ENCODE measurements at places on chromosomes 11 and 22. TPM values are rescaled to one million over a fixed set of nuclear protein-coding genes. Genes with fewer than 3 reads are reported as not detected.
A peak's percentile ranks its signal among the peaks of the same experiment; 100 is the strongest.

DNA sequence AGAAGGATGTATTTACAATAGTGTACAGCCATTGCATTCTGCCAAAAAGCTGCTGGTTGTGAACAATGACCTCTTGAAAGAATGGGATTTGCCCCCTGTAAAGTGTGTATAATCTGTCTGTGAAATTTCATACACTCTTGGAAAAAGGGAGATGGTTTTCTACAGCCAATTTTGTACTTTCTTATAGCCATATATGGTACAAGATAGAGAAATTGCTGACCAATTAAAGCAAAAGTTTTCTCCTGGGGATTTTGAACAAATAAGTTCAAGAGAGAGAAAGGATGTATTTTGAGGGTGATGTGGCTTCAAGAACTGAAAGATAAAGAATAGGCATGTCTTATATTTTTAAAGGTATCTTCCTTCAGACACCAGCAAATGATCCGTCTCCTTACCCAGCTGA is 211.0 kb downstream of the NAV2 start:
- peaks cover 2% of the 10 kb centered on the region for H3K36me3 ChIP-seq
- peaks cover 2% of the 10 kb centered on the region for H3K4me1 ChIP-seq
- no peak overlapping the region for H3K4me3 ChIP-seq
- DNase-seq = no peak
- peaks cover 30% of the 10 kb centered on the region for H3K27me3 ChIP-seq
- no peak overlapping the region for H3K27ac ChIP-seq

GRCh38 chr22:20140107-20140445 is 8.5 kb downstream of the ZDHHC8 start:
- no peak overlapping the region for H3K27ac ChIP-seq
- peaks cover 2% of the 10 kb centered on the region for H3K36me3 ChIP-seq
- H3K4me1 ChIP-seq = peaks cover 16% of the 10 kb centered on the region
- no peaks in the 10 kb centered on the region for H3K27me3 ChIP-seq
- H3K4me3 ChIP-seq = no peak overlapping the region

- H3K36me3 ChIP-seq = no peaks in the 10 kb centered on the region
- no peaks in the 10 kb centered on the region for H3K4me1 ChIP-seq
- DNase-seq = no peak
- H3K27ac ChIP-seq = no peak overlapping the region
Measured at GRCh38 chr11:69878144-69878883, 59.1 kb upstream of the FGF3 start.

DNA sequence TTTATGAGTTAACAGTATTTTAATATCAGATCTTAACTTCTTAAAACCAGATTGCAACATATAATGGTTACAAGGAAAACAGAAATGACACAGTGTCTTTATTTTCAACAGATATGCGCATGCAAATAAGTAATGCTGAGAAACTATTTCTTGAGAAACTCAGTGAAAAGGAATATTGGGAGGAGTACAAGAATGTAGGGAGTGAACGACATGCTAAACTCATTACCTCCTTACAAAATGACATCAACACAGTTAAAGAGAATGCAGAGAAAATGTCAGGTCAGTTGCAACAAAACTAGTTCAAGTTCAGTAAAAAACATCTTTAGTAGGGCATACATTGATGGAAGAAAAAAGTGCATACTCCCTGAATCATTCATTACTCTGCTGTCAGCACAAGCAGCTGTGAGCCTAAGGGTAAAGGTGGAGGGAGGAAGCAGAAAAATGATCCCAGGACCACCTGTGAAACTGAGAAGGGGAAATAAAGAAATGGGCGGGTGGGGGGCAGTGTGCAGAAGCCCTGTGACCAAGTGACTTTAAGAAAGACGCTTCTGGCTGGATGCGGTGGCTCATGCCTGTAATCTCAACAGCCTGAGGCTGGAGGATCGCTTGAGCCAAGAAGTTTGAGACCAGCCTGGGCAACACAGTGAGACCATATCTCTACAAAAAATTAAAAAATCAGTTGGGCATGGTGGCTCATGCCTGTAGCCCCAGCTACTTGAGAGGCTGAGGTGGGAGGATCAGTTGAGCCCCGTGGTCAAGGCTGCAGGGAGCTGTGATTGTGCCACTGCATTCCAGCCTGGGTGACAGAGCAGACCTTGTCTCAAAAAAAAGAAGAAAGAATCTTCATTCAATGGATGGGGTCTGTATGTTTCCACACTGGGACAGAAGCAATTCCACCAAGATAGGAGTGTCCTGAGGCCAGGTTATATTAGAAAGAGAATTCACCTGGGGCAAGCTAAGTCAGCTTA is 31.2 kb downstream of the CCDC83 start:
- H3K27me3 ChIP-seq = peaks cover 47% of the 10 kb centered on the region
- peaks cover 2% of the 10 kb centered on the region for H3K4me1 ChIP-seq
- DNase-seq = no peak
- no peak overlapping the region for H3K27ac ChIP-seq
- peaks cover 2% of the 10 kb centered on the region for H3K36me3 ChIP-seq
- no peak overlapping the region for H3K4me3 ChIP-seq

- no peak overlapping the region for H3K4me3 ChIP-seq
- no peak for DNase-seq
- no peak overlapping the region for H3K27ac ChIP-seq
Measured at GRCh38 chr22:21727768-21728167, 7.8 kb downstream of the YPEL1 start.

DNA sequence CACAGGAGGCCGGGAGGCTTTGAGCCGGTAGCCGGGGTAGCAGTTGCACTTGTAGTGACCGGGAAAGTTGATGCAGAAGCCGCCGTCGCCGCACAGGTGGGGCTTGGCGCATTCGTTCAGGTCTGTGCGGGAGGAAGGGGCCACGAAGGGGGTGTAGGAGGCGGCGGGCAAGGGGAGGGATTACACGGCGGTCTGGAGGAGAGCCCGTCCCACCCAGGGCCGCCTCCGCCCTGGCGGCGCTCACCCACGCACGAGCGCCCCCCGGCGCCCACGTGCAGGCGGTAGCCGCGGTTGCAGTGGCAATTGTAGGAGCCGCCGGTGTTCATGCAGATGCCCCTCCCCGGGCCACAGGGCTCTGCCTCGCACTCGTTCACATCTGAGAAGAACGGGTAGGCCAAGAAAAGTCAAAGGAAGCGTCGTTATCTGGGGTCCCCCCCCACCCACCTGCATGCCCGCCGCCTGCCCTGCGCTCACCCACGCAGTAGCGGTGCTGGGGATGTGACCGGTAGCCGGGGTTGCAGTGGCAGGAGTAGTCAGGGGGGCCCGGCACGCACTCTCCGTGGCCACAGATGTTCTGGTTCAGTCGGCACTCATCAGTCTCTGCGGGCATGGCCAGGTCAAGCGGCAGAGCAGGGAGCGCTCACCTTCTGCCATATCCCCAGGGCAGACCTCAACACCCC is 10.6 kb downstream of the LTBP3 start:
- peak overlapping the region; percentile 85 for H3K4me3 ChIP-seq
- H3K4me1 ChIP-seq = peaks cover 49% of the 10 kb centered on the region
- no peak for DNase-seq
- no peaks in the 10 kb centered on the region for H3K27me3 ChIP-seq
- peaks cover 8% of the 10 kb centered on the region for H3K36me3 ChIP-seq

DNA sequence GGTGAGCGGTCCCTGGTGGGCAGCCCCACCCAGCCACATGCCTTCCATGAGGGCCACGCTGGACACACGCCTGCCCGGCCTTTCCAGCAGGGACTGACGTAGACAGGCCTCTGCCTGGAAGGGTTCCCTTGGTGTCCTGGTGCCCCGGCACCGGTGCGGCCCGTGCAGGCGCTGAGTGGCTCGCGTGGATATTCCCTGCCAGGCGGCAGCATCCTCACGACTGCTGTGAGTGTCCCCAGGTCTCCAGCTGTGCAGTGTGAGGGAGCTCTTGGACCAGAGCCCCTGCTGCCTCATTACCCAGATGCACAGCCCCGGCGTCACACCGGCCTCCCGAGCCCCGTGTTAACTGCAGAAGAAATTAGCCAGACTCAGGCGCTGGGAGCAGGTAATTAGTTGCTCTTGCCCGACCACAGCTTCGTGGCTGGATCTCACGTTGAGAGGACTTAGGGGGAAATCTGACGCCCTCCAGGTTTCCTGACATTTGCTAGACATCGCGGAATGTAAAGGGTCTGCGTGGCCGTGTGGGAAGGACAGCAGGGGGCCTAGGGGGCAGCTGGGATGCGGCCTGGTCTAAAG is 1196.3 kb downstream of the BRD1 start:
- no peak for DNase-seq
- no peak overlapping the region for H3K27ac ChIP-seq
- no peak overlapping the region for H3K4me3 ChIP-seq

Gene MS4A14
- total RNA-seq = 0.60 TPM

Gene MRGPRX3
- not detected for total RNA-seq

Gene TMEM132A
- not detected for total RNA-seq

Gene SLC22A9
- not detected for total RNA-seq
